ENCODE measurements at places on chromosomes 16 and 17. TPM values are rescaled to one million over a fixed set of nuclear protein-coding genes. Genes with fewer than 3 reads are reported as not detected.
A peak's percentile ranks its signal among the peaks of the same experiment; 100 is the strongest.

DNA sequence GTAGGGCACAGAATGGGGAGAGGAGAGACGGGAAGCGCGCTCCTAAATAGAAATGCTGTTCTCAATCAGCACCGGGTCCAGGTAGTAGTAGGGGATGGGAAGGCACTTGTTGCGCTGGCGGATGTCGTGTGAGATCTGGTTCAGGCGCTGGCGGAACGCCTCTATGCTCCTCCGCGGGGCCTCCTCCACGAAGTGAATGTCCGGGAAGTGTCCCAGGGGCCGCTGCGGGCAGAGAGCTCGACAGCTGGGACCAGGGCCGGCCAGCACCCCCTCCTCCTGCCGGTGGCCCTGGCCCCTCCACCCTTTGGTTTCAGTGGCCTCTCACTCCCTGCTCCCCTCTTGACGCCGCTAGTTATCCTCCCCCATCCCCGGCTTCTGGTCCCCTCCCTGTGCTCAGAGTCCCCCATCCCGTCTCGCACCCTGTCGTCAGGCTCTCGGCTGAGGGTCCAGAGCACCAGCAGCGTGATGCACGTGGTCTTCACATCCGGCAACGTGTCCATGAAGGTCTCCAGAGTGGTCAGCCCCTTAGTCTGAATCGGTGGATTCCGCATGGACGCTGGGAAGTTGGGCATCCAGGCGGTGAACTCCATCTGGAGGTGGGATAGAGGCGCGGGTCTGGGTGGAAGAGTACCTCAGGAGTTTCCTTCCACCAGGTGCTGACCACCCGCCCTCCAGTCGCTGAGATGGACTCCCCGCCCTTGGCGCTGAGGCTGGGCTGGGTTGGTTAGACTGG lies 14.6 kb downstream of the ALOX12B start:
- H3K4me3 ChIP-seq, result peak overlapping the region; percentile 66
- no peaks in the 10 kb centered on the region for H3K36me3 ChIP-seq
- H3K27ac ChIP-seq, result peak overlapping the region; percentile 4
- DNase-seq, result peak; percentile 54
- H3K4me1 ChIP-seq, result peaks cover 20% of the 10 kb centered on the region

DNA sequence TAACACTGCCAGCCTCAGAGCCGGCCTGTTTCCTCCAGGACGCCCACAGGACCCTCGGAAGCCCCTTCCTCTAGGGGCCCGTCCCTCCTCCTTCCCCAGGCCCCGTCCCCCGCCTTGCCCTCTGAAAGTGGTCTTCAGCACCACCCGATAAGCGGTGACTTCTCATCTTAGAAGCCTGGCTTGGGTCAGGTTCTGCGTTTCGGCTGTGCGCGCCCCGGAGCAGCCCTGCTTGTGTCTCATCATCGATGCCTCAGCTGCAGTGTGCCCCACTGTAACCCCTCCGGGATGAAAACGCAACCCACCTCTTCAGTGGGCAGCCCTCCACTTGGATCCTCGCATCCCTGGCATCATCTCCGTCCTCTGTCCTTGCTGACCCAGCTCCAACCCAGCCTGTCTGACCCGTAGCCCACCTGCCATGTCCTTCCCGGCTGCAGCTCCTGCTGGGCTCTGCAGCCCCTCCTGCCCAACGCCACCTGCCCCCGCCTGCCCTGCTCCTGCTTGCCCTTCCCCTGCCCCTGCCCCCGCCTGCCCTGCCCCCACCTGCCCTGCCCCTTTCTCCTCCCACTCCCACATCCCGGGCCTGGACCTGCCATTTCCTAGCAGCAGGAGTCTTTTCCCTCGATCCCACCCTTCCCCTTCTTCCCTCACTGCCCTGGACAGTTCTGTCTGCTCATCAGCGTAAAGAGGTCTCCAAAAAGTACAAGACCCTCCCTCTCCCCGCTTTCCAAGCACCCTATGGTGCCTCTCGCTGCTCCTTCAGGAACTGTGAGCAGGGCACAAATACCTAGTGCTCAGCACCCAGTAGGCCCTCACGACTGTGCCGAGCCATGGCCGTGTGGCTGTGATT lies 112.5 kb upstream of the CHMP6 start:
- H3K27ac ChIP-seq, result peak overlapping the region; percentile 82
- no peak for DNase-seq
- no peaks in the 10 kb centered on the region for H3K27me3 ChIP-seq
- peaks cover 57% of the 10 kb centered on the region for H3K36me3 ChIP-seq

The SPATA20 gene
- 10.7 TPM for total RNA-seq

- no peaks in the 10 kb centered on the region for H3K36me3 ChIP-seq
- peaks cover 2% of the 10 kb centered on the region for H3K27me3 ChIP-seq
- no peak overlapping the region for H3K4me3 ChIP-seq
- no peak for DNase-seq
- no peak overlapping the region for H3K27ac ChIP-seq
Measured at GRCh38 chr16:10787304-10787703, 31.3 kb downstream of the TVP23A start.

- peaks cover 4% of the 10 kb centered on the region for H3K27me3 ChIP-seq
- peaks cover 11% of the 10 kb centered on the region for H3K4me1 ChIP-seq
- no peaks in the 10 kb centered on the region for H3K36me3 ChIP-seq
- H3K27ac ChIP-seq, result no peak overlapping the region
- no peak for DNase-seq
- H3K4me3 ChIP-seq, result no peak overlapping the region
Measured at GRCh38 chr17:34822007-34822739, 139.1 kb downstream of the CCT6B start.

DNA sequence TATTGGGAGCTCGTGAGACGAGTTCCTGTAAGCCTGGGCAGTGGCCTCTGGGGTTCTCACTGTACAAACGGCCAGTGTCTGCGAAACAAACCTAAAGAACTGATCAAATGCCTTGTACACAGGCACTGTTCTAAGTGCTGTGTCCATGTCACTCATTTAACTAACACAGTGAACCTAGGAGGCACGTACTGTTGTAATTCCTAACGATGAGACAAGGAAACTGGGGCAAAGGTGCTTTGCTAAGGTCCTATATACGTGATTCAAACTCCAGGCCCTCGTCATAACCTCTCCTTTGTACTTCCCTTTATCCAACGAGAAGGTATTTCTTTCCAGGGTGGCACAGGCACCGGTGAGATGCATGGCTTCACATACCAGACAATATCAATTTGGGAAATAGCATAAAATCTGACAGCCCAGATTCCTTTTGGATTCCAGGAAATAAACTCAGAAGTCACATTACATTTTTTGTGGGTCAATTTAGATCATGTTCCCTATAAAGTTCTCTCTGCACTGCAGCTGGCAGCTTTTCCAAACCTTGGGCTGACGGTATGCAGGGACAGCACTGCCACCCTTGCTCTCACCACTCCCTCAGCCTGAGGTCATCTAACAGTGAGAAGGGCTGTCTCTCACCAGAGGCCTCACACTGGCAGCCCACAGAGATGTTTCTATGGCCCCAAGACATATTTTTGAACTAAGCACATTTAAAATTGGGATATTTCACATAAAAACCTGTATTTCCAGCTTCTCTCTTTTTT lies 18.3 kb downstream of the GLYR1 start:
- H3K4me1 ChIP-seq, result peaks cover 1% of the 10 kb centered on the region
- peaks cover 56% of the 10 kb centered on the region for H3K36me3 ChIP-seq
- DNase-seq, result no peak
- H3K27ac ChIP-seq, result no peak overlapping the region

GRCh38 chr17:59712862-59713261 lies 5.4 kb downstream of the VMP1 start:
- H3K27ac ChIP-seq, result no peak overlapping the region
- peaks cover 13% of the 10 kb centered on the region for H3K36me3 ChIP-seq
- H3K27me3 ChIP-seq, result no peaks in the 10 kb centered on the region

DNA sequence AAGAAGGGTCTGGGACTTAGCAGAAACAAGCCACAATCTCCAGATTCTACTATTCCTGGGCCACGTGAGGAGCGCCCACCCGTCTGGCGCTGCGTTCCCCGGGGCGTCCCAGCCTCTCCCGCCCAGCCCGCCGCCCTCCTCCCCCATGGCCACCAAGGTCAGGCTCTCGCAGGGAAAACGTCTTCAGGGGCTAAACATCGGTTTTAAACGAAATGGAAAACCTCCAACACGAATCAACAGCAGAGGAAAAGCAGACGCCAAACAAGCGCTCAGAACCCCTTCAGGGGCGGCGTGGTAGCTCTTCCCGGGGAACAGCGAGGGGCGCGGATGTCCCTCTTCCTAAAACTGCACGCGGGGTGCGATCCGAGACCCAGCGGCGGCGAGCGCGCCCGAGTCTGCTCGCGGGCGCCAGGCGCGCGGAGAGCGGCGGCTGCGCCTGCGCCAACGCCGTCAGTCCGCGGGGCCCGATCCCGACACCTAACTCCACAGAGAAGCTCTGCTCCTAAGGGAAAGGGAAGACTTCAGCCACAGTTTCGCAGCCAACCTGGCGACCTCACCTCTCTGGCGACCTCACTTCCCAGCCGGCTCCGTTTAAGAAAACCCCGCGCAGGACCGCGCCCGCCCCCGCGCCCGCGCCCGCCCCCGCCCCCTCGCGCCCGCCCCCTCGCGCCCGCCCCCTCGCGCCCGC lies 505 bp upstream of the COG1 start:
- no peaks in the 10 kb centered on the region for H3K27me3 ChIP-seq
- peaks cover 15% of the 10 kb centered on the region for H3K36me3 ChIP-seq
- peak; percentile 82 for DNase-seq
- peaks cover 18% of the 10 kb centered on the region for H3K4me1 ChIP-seq

The ATXN7L3 gene
- 70.6 TPM for total RNA-seq

DNA sequence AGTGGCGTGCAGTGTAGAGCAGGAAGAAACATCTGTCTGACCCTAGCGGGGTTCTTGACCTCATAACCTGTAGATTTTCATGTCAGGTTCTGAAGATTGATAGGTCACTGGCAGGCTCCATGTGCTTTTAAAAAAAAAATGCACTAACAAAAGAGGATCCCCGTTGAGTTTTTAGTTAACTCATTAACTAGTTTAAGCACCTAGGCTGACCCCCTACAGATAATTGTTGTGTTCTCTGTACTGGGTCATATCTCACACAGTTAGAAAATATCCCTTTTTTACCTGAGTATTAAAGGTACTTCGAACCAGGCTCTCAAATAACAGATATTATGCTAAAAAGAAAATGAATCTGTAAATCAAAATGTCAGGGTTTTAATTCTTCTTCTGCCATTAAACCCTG lies 676.6 kb downstream of the CDH11 start:
- H3K4me1 ChIP-seq, result no peaks in the 10 kb centered on the region
- DNase-seq, result no peak
- no peaks in the 10 kb centered on the region for H3K27me3 ChIP-seq
- no peaks in the 10 kb centered on the region for H3K36me3 ChIP-seq
- H3K4me3 ChIP-seq, result no peak overlapping the region
- H3K27ac ChIP-seq, result no peak overlapping the region

DNA sequence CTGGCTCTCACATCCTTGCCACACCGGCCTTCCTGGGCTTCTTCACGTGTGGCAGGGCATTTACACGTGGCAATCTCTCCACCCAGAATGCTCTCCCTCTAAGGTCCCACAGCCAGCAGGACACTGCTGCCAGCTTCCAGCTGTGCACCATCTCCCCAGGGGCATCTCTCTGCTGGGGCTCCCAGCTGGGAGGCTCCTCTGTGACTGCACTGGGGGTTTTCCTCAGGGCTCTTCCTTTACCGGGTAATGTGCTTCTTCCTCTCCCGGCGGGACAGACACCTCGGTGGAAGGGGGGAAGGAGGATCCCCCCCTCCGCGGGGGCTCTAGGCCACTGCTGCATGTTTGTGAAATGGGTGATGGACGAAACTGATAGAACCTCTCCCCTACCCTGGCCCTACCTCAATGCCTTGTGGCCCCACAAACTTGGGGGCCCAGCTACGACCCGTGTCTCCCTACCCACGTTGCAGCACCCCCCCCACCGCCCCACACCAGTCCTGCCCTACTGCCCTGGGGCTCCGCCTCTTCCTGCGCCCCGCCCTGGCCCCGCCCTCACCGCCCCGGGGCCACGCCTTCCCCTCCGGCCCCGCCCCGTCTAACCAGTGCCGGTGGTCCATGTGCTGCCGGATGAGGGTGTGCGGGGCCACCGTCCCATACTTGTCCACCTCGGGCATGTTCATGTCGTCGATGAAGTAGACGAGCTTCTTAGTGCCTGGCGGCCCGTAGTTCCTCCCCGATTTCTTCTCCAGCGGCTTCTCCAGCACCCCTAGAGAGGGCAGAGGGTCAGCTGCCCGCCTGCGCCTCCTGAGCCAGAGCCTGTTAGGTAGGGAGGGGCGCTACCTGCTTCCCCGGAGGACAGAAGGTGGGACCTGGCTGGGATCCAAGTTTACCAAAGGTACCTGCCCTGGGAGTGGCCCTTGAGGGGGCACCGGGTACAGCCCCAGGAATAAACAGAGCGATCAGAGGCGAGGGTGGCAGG lies 92.6 kb downstream of the DNAH17 start:
- peaks cover 3% of the 10 kb centered on the region for H3K27me3 ChIP-seq
- DNase-seq, result peak; percentile 80
- H3K36me3 ChIP-seq, result no peaks in the 10 kb centered on the region

The TPSG1 gene
- total RNA-seq, result not detected

The PRSS27 gene
- 2.3 TPM for total RNA-seq

DNA sequence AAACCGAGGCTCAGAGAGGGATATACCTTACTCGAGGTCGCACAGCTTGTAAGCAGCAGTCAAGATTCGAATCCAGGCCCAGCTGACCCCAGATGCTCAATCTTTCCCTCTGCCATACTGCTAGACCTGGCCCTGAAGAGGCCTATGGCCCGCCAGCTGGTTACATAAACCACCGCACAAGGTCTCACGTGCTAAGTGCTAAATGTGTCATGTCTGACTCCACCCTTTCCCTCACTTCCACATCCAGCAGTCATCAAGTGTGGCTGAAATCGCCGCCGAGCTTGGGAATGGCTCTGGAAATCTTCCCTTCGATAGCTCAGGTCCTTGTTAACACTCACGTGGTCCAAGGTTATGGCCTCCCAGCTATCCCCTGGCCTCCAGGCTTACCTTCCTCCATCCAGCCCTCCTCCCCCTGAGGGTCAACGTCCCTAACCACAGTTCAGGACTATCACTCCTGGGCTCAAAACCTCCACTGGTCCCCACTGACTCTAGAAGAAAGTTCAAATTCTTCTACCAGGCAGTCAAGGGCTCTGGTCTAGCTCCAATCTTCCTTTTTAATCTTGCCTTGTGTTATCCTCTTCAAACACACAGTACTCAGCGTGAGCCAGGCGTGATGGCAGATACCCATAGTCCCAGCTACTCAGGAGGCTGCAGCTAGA lies 3.5 kb downstream of the ZBTB4 start:
- H3K4me1 ChIP-seq, result peaks cover 55% of the 10 kb centered on the region
- peak overlapping the region; percentile 75 for H3K27ac ChIP-seq
- peaks cover 10% of the 10 kb centered on the region for H3K36me3 ChIP-seq
- peak; percentile 34 for DNase-seq
- no peaks in the 10 kb centered on the region for H3K27me3 ChIP-seq

The RASL10B gene
- total RNA-seq, result 4.0 TPM

DNA sequence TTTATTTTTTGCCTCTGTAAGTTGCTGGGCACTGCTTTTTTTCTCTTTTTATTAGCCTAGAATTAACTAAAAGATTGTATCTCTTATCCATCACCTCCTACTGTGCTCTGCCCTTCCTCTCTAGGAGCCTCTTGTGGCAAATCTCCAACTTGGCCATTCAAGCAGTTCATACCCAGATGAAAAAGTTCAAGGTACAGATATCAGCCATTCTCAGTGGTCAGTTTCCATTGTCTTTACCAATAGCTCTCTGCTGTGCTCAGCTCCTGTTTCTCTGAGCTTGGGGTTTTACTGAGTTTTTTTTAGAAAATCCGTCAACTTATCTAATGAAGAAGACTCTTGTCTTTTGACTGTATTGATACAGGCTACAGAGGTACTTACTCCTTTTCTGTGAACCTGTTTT lies 15.6 kb downstream of the MOSMO start:
- H3K36me3 ChIP-seq, result no peaks in the 10 kb centered on the region
- H3K27ac ChIP-seq, result no peak overlapping the region
- H3K27me3 ChIP-seq, result no peaks in the 10 kb centered on the region
- no peak for DNase-seq
- H3K4me1 ChIP-seq, result peaks cover 34% of the 10 kb centered on the region

The CTRL gene
- total RNA-seq, result 3.5 TPM

The LDHD gene
- 0.21 TPM for total RNA-seq

GRCh38 chr17:61122326-61122913 lies 277.2 kb upstream of the TBX2 start:
- no peaks in the 10 kb centered on the region for H3K27me3 ChIP-seq
- no peak for DNase-seq
- H3K27ac ChIP-seq, result no peak overlapping the region
- H3K4me3 ChIP-seq, result no peak overlapping the region
- H3K36me3 ChIP-seq, result no peaks in the 10 kb centered on the region

Measured in activated CD4-positive, alpha-beta T cell treated with anti-CD3 and anti-CD28 coated beads for 36 hours (primary cell).